ENCODE measurements at places on chromosomes 7 and 10.

DNA sequence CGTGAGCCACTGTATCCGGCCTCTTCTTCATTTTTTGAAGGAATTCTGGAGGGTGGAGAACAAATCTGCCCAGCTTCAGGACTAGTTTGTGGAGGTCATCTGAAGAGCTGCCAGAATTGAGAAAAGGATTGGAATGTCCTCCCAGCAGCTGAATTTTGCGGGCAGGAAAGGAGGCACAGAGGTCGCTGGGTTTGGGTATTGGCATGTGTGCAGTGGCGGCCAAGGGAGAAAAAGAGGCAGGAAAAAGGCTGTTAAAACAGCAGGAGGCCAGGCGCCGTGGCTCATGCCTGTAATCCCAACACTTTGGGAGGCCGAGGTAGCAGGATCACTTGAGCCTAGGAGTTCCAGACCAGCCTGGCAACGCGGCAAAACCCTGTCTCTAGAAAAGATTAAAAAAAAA is 80.4 kb downstream of the HIP1 start:
- DNase-seq = no peak

DNA sequence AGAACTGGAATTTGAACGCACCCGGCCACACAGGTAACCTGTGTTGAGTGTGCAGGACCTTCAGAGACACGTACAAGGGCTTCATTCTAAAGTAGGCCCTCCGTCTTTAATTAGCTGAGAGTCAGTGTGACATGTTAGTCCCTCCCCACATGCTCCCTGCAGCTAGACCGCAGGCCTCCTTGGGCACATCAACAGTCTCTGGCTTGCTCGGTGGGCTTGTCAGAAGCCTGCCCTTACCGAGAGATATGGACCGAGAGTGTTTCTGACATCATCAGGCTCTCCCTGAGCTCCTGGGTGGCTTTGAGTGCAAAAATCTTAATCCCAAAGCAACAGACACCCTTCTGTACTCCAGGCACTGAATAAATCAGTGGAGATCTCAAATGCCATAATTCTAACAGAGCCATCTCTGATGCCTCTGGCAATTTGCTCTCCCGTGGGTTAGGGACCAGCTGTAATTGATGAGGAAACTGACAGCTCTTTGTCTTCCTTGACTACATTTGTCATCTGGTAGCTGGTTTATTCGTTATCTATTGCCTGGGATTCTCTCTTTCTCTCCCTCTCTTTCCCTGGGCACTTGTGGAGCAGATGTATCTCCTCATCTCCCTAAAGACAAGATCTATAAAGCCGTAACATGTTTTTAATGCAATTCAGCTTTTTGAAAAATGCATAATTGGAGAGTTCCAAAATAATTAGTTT is 850.6 kb downstream of the TYW1 start:
- no peak for DNase-seq

GRCh38 chr7:145293228-145293701 is 457.4 kb upstream of the TPK1 start:
- no peak for DNase-seq

GRCh38 chr10:97640868-97641811 is 669 bp downstream of the PI4K2A start:
- peak; percentile 73 for DNase-seq

DNA sequence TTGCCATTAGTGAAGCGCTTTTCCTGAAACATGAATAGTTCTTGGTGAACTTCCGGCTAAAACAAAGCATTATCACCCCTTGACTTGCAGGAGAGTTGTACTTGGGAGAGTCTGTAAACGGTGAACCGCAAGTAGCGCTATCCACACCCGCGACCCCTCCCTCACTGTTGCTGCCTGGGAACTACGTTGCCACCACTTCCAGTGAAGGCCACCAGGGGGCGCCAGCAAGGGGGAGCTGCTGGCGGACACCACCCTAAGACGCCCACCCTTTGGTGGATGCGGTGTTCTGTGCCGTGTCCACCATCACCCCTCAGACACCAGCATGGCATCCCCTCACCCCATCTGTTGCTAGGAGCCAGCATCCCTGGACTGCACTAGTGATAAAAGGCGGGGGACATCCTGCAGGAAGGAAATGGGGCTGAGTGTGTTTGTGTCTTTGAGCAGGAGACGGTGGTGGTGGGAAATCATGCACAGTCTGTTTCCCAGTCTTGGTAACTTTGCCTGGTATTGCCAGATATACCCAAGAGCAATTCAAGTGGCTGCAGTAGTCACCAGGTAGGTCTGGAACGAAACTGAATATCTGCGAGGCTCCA is 298.2 kb downstream of the FRMD4A start:
- DNase-seq = no peak

DNA sequence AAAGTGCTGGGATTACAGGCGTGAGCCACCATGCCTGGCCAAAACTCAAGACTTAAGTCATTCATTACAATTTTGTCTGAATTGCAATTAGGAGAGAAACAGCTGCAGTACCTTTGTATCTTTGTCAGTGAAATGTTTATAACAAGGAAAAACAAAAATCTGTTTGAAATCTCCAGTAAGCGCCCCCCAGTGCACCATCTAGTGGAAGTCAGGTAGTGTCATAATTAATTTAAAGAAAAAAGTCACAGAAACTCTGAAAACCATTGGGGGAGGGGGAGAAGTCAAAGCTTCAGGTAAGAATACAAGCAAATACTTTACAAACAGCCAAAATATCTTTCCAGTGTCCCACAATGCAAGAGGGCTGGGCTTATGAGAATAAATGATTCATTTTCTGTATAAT is 2.8 kb downstream of the MPP7 start:
- no peak for DNase-seq

DNA sequence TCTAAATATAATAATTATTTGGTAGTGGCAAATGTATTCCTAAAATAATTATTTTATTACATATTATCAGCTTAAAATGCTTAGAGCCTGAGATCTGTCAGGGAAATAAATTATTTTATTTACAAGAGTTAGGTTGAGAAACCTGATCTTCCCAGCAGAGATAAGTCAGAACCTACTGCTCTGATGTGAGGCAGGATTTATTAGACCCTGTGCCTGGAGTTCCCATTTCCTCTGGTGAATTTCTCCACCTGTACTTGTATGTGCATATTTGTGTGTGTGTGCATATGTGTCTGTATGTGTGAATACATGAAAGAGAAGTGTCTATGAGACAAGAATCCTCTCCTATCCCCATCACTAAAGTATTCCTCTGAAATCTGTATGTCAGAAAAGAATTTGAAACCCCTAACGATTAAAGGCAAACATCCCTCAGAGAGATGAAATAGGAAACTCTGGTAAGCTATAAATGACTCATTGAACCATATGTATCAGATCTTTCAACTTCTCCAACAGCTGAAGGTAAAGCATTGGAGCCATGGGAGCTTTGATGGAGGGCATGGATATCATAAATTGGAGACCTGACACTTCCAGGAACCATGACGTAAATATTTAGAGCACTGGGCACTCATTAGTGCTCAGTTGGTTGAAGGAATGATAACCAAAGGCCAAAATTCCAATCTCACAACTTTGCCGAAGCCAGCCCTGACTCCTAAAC is 190.9 kb downstream of the XPNPEP1 start:
- DNase-seq = no peak

DNA sequence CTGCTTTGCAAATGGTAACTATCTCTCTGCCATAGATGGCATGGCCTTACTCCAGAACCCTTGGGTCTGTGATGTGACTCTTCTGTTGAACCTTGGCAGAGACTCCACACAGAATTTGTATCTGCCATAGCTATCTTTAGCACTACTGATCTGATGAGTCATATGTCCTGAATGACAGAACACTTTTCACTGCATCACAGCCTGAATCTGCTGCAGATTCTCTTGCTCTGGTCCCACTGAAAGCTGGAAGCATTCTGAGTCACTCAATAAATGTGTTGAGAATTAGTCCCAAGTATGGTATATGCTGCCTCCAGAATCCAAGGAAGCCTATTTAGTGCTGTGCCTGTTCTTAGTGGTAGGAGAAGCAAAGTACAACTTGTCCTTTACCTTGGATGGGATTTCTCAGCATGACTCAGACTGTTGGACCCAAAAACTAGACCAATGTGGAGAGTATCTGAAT is 39.5 kb upstream of the ANKRD1 start:
- DNase-seq = peak; percentile 54

GRCh38 chr7:127782075-127782474 is 130.1 kb downstream of the SND1 start:
- DNase-seq = no peak

GRCh38 chr7:40489844-40490602 is 355.2 kb downstream of the SUGCT start:
- DNase-seq = no peak

GRCh38 chr10:4527281-4527970 is 298.6 kb upstream of the AKR1E2 start:
- peak; percentile 44 for DNase-seq

DNA sequence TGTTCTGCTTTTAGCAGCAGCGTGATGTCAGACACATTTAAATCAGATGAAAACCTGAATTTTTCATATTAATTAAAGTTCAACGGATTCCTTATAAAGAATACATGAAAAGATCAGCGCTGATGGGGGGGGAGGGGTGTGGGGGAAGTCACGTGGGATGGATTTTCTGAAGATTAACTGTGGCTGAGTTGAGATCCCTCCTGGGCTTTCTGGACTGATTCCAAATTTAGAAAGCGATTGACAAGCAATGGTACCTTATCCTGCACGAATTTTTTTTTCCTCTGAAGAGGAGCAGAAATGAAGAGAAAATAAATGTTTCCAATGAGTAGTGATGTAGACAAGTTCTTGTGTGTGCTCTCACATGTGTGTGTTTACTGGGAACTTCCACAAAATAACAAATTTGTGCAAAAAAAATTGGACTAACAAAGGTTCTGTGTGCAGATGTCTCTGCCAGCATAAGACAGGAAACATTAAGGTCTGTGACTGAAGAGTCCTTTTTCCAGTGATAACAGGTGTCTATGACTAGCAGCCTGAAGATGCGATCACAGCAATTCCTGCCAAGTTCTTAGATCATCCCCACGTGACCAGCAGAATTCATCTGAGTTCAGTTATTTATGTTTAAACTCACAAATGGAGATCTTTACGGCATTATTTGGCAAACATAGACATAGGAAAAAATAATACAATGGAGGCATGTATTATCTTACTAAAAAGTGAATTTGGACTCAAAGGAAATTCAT is 585.2 kb upstream of the CELF2 start:
- no peak for DNase-seq

DNA sequence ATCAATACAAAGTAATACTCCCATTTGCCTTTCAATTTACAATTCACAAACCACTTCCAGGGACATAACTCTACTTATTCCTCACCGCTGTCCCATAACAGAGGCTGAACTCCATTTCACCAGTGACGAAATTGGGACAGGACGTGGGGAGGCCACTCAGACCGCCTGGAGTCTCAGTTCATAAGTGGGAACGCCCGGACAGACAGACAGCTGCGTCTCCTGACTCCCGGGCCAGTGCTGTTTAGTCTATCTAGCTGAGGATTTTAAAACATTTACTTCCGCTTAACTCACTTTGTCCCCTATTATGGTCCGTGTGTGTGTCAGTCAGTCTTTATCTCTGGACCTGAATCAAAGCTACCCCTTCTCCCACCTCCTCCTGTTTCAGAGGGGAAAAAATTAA is 67.4 kb upstream of the ZNF438 start:
- no peak for DNase-seq
